ENCODE measurements at places on chromosomes 6 and 20.

GRCh38 chr6:24949020-24949569, 13.3 kb upstream of the RIPOR2 start:
- no peak for DNase-seq

GRCh38 chr20:36528875-36529417, 12.4 kb upstream of the MYL9 start:
- no peak for DNase-seq

GRCh38 chr6:118350881-118351430, 197.1 kb upstream of the PLN start:
- DNase-seq: no peak

DNA sequence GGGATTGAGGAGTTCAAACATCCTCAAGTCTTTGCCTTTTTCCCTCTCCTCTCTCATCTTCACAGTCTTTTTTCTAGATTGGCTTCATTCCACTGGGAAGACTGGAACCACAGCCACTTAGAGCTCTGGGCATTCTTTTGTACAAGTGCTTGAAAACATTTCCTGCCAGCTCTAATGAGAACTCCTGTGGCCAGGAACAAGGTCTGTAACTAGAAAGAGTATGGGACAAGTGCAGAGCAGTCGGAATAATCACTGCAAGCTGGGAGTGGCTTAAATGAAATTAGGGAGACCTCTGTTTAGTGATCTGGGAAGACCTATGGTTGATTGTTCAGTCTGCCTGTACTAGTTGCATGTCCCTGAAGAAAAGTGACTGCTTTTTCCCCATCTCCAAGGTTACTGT, 41.0 kb upstream of the SMIM8 start:
- no peak for DNase-seq

DNA sequence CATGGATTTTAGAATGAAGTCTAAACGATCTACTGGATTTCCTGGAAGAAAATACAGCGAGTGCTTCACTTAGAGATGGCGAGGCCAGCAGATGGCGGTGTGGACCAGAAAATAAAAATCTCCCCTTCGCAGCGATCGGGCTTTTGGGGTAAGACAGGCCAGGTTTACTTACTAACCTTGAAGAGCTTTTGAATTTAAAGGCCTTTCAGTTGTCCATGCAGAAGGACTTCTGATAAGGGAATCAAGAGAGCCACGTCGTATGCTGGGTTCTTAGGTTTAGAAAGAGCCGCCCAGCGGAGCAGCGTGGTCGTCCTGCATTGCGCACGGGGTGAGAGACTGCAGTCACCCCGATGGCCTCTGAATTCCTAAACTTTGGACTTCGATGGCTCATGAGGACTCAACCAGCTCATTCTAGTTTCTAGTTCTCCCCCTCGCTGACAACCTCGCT, 125.2 kb upstream of the RALGAPA2 start:
- peak; percentile 80 for DNase-seq

DNA sequence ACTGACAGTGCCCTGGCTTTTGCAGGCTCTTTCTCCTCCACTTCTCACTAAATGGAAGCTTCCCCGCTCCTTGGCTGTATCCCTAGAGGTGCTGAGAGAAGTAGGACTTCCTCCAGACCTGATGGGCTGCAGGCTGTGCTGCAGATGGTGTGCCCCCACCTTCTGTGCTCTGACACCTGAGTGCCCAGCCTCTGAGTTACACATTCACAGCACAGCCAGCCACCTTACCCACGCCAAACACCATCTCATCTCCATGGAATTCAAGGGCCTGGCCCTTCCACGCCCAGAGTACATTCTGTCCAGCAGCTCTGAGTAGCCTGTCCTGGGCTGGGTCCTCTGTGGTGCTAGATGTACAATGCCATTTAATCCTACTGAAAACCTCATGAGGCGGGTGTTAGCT, 5.3 kb downstream of the SFTA2 start:
- no peak for DNase-seq

GRCh38 chr20:52219441-52219840, 27.9 kb upstream of the ZFP64 start:
- DNase-seq: peak; percentile 50

DNA sequence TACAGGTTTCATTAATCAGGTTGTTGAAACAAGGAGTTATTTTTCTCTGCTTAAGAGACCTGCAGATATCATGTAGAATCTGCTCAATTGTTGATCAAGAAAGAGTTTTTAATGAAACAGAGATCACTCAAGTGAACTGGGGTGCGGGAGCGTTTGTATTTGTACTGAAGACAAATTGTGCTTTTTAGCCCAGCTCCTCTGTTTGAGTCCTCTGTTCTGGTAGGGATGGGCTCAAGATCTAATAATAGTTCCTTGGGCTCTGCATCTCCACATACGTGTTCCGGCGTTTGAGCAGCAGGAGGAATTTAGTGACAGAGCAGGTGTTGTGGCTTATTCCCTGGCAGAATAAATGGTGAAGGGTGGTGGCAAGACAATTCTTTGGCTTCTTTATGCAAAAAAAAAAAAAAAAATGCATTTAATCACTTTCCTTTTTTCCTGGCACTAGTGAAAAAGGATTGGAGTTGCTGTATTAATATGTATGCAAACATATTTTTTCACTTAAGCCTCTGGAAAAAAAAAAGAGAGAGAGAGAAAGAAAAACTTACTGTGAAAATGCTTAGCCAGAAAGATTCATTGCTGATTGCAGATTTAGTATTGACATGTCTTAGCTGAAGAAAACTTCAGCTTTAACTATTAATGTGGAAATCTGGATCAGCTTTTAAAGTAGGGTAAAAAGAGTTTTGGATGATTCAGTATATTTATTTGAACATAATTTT, 4.0 kb downstream of the CITED2 start:
- peak; percentile 64 for DNase-seq

DNA sequence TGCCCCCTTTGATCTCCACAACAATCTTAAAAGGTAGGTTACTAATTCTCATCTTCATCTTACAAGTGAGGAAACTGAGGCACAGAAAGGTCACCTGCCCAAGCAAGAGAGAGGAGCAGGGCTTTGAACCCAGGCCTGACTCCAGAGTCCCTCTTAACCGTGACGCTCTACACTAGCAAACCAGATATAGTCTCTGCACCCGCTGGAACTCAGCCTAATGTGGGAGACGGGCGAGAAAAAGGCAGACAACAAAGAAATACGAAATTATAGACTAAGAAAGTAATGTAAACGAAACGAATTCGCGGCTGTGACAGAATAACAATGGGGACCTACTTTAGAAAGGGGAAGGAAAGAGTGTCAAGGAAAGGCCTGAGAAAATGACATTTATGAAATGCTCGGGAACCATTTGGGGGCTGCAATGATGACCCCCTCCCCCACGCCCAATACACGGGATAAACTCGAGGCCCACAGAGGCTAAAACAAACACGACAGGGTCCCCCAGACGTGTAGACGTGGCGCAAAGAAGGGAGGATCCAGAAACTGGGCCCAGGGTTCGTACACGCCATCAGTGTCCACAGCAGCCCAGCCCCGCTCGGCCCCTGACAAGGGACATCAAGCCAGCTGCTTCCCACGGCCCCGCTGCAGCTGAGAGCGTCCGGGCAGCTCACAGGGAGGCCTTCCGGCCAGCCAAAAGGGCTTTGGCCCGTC, 637 bp downstream of the TRPC4AP start:
- DNase-seq: peak; percentile 51

DNA sequence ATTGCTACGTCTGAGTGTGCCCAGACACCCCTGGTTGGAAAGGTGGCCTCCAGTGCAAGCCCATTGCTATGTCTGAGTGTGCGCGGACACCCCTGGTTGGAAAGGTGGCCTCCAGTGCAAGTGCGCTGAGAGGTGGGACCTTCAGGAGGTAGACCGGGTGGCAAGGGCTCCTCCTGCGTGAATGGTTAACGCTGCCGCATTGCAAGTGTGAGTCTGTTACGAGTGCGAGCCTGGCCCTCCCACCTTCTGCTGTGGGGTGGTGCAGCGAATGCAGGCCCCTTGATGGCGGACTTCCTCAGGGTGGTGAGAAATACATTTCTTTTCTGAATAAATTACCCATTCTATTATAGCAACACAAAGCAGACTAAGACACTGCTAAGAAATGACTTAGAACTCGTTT, 208.8 kb downstream of the DLL1 start:
- DNase-seq: no peak

DNA sequence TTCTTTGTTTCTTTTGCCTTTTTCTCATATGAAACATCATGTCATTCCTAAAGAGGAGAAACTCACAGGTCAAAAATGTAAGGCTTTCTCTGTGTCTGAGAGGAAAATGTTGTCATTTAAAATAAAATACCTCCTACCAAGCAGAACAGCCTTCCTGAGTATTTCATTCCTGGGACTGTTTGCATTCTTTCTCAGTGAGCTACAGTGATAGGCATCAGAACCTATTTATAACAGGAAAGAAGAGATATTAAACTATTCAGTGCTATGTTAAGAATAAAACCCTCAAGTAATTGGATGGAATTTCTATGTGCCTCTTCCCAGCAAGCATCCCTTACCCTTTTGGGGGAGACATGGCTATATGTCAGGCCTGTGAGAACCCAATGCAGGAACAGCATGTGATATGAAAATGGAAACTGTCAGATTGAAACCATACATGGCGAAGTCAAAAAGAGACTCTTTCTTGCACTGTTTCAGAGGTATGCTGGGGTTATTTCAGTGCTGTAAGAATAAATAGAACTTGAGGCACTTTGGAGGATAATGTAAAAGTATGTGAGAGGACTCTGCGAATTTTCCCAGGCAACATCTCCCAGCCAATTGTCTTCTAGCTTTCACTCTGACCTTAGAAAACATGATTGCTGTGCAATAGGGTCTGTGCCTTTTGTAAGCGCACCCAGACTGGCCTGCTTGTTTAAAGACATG, 133.8 kb upstream of the CCN2 start:
- DNase-seq: no peak

DNA sequence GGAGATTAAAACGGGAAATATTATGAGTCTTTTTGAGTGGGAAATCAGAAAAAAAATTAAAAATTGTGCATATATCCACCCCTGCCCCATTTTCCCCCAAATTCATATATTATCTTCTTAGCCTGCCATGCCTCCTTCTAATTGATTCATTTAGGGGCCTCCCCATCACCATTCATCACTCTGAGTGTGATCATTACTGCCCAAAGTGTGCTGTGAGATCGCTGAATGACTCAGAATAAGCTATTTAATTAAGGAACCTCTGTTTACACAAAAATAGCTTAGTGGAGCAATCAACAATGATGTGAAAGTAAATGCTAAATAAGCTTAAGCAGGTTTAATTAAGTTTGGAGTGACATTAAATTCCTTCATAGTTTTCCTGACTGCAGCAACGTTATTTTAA, 645.5 kb downstream of the GRIK2 start:
- DNase-seq: no peak

GRCh38 chr6:93972791-93973190, 553.4 kb upstream of the EPHA7 start:
- DNase-seq: no peak

DNA sequence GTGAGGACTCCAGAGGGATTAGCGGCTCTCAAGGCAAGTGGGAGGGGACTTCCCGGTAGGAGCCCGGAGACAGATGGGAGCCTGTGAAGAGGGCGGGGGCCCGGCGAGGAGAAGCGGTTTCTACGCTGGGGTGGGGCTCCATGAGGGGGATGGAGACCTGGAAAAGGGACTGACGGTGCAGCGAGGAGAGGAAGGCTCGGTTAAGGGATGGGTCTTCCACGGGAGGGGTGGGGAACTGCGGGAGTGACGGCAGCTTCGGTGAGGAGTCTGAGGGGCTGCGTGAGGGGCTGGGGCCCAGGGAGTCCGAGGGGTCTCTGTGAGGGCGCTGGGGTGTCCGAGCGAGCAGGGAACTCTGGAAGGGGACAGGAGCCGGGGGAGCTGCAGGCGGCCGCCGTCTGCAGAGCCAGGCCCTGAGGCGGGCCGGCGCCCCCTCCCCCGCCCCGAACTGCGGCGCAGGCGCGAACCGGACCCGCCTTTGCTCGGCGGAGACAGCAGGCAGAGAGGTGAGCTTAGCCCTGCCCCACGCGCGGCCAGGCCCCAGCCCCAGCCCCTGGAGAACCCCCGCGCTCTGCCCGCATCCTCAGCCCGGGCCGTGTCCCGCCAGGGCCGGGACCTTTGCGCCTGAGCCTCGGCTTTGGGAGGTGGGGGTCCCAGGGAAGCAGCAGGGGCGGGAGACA, at the start of gene NRSN2:
Gene NRSN2 (plus strand): TSS at position 472 of the 677 bp plus-strand sequence. CDS start 2,533 bp downstream, outside the sequence.
- DNase-seq: peak; percentile 83

DNA sequence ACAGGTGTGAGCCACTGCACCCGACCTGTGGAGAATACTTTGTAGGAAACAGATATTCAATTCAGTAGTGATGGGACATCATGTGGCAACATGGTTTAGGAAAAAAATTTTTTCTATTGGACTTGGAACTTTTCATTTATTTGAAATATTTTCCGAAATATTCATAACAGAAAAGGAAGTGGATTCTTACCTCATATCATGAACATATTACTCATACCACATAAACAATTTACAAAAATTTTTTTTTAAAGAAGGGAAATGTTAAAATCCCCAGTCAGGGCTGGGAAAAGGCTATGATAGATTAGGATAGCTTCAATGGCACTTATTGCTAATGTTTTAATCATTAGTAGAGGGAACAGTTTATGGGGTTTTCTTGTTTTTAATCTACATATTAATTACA, 6.8 kb upstream of the ALDH8A1 start:
- DNase-seq: no peak

- no peak for DNase-seq
Observed at GRCh38 chr20:10634683-10635411, 39.0 kb downstream of the JAG1 start.

DNA sequence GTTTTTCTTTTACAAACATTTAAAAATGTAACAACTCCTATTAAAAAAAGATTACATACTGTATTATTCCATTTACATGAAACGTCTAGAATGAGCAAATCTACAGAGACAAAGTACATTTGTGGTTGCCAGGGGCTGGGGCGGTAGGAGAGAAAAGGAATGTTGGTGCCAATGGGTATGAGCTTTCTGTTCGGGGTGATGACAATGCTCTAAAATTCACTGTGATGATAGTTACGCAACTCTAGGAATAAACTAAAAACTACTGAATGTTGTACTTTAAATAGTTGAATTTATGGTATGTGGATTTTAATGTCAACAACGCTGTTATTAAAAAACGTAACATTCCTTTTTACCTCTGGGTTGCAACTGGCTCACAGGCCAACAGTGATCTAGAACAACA, 211.1 kb downstream of the GMDS start:
- DNase-seq: no peak

GRCh38 chr6:156009656-156010055, 554.0 kb upstream of the NOX3 start:
- no peak for DNase-seq

DNA sequence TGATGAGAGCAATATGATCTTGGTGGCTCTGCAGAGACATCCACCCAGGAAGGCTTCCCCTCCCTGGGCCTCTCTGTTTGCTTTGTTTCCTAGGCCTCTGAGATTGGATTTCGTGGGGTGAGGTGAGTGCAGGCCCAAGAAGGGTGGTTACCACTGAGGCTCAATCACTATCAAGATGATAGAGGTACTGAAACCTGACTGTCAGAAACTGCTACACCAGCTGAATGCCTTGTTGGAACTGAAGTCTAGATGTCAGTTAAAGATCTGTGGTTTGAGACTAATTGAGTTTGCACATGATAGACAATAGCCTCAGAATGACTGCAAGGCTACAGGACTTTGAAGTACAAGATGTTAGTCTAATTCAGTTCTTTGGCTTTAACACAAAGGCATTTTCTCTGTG, 15.2 kb downstream of the VNN1 start:
- no peak for DNase-seq
